ENCODE measurements at places on chromosomes 6 and 20. TPM values are rescaled to one million over a fixed set of nuclear protein-coding genes. Genes with fewer than 3 reads are reported as not detected.

DNA sequence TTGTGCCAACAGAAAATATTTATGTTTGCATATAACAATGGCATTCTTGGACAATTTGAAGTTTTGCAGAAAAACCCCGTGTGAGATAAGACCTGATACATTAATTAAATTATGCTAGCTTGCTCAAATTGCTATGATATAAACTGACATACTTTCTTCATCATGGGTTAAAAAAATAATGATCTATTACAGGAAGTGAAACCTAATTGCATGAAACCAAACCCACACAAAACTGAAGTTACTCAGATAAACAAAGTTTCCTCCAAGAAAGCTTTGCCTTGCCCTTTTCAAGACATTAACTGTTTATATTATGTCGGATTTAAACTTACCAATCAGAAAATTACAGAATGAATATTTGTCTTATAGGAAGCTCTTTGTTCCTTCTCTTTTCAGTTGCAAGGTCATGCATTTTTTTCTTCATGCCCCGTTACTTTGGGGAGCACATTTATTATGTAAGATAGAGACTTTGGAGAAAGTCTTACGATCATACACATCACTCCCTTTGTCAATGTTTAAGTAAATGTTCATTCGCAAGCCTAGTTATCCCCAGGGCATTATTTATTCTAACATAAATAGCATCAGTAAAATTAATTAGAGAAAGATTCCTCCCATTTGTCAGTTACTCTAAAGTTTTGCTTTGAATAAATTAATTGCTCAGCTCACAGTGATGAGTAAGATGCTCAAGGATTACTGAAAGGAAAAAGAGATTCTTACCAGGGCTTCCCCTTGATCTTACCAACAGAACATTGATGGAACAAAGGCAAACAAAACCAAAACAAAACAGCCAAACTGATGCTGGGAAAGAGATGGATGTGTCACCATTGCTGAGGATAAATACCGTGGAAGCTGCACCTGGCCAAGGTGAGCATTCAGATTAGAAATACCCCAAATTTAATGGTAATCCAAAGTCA is 14.8 kb upstream of the TMEM244 start:
- DNase-seq = no peak

- DNase-seq = no peak
Observed at GRCh38 chr20:63177785-63178445, 38.0 kb downstream of the YTHDF1 start.

DNA sequence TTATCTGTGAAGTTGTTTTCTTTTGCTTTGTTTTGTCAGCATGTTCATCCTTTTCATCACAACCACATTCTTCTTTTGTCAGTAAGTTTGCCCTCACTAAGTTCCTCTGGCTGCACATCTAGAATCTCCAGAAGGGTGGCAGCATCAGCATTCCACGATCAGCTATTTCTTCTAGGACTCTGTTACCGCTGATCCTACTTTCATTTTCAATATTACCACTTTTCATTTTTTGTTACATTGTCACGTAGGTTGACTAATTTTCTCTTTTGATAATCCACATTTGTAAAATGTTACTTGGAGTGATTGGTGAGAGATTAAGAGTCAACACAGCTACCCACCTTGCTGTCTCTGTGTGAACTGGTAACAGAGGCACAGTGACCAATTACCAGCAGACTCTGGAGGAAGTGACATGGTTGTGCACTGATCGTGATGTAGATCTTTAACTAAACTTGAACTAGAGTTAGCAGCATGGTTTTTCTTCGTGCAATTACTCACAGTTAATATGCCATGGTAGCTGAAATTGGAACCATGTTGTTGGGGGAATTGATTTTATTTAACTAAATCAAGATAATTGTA is 307.9 kb upstream of the SLC35B3 start:
- DNase-seq = no peak

- peak; percentile 67 for DNase-seq
Observed at GRCh38 chr6:158868122-158868480, 48.9 kb upstream of the EZR start.

- no peak for DNase-seq
Observed at GRCh38 chr20:45308117-45308778, at the start of gene MATN4. TSS of gene MATN4 (minus strand) at chr20:45308299. CDS start at chr20:45305582, 2,717 bp downstream.

The CRYBG1 gene
- total RNA-seq = 102 TPM

DNA sequence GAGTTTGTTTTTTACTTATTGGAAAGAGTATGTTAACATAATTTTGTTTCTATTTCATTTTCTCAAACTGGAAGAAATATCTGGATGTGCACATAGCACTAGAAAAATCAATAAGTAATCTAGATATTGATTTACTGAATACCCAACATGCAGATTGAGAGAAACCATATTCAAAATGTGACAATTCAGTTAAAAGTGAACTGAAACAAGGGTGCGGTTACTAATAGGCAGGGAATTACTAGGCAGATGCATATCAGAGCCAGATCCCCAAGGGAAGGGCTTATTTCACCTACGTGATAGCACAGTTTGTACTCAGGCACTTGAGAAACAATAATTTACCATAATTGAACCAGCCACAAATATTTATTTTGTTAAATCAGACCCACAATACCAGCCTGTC is 493.1 kb upstream of the FLRT3 start:
- DNase-seq = no peak

GRCh38 chr20:8066662-8067061 is 47.1 kb upstream of the TMX4 start:
- DNase-seq = no peak

DNA sequence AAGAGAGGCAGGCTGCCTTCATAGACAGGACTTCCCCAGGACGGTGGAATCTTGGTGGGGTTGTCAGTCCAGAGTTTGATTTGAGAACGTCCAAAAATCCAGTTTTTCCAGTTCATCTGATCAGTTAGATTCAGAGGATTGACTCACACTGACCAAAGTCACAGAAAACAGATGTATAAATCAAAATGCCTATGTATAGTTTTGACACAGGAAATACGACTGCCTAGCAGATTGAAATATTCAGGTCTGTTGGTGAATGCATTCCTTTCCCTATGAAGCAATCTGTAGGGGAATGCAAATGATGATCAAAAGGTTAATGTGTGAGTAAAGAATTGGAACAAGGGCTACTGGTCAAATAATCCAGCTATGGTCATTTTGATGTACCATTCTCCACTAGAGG is 29.7 kb upstream of the GFOD1 start:
- no peak for DNase-seq

The GLP1R gene
- not detected for total RNA-seq

The SMPDL3A gene
- total RNA-seq = 120 TPM

The C6orf118 gene
- total RNA-seq = not detected

The ECT2L gene
- 0.10 TPM for total RNA-seq

DNA sequence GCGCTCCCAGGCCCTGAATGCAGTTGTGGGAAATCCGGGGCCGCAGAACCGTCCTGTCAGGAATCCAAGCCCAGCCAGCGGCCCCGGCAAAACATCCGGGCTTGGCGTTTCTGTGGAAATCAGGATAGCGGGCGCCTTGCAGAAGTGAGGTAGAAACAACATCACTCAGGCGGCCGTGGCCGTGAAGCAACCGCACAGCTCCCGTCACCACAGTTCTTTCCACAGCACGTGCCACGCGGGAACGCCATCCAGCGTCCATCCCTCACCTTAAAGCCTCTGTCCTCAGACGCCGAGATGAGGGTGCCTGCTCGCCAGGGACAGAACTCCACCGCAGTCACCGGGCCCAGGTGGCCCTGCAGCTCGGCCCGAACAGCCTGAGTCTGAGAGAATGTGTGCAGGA is 34.1 kb downstream of the WDR27 start:
- no peak for DNase-seq

- DNase-seq = no peak
Observed at GRCh38 chr6:25218346-25218745, 60.8 kb upstream of the CARMIL1 start.

- no peak for DNase-seq
Observed at GRCh38 chr6:85236636-85237035, 213.2 kb upstream of the NT5E start.

DNA sequence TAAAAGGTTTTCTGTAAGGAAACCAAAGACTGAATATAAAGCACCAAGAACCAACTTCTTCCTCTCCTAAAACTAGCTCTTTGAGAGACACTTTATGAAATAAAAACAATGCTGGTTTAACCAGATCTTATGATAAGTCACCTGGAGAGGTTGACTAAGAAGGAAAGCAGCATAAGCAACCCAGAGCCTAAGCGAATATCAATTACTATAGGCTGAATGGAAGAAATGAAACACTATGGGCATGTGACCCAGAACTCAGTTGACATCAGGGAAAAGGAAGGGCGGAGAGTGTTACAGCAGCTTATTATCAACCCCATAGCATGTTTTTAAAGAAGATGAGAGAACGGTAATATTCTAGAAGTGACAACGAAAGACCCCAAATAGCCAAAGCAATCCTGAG is 94.1 kb upstream of the STMND1 start:
- no peak for DNase-seq

GRCh38 chr6:27836783-27837624 is 75.2 kb downstream of the OR2B2 start:
- peak; percentile 90 for DNase-seq

The GGTLC1 gene
- not detected for total RNA-seq

The RSPH4A gene
- 0.34 TPM for total RNA-seq

- peak; percentile 45 for DNase-seq
Observed at GRCh38 chr6:31769684-31770371, 7.3 kb downstream of the VWA7 start.
